Right ventricle myocardium superior (tissue), 1 donor: ENCODE measurements at places on chromosomes 7 and 10. TPM values are rescaled to one million over a fixed set of nuclear protein-coding genes. Genes with fewer than 3 reads are reported as not detected.
A peak's percentile ranks its signal among the peaks of the same experiment; 100 is the strongest.

The GOLGA7B gene
- total RNA-seq, result 0.11 TPM

The NPFFR1 gene
- 0.03 TPM for total RNA-seq

The ZDHHC4 gene
- 40.8 TPM for total RNA-seq

The GDF10 gene
- 0.11 TPM for total RNA-seq

The LHFPL3 gene
- not detected for total RNA-seq

The MAGI2 gene
- 3.9 TPM for total RNA-seq

The OR2A1 gene
- total RNA-seq, result not detected

The SUN3 gene
- not detected for total RNA-seq

The IFIT1B gene
- not detected for total RNA-seq

DNA sequence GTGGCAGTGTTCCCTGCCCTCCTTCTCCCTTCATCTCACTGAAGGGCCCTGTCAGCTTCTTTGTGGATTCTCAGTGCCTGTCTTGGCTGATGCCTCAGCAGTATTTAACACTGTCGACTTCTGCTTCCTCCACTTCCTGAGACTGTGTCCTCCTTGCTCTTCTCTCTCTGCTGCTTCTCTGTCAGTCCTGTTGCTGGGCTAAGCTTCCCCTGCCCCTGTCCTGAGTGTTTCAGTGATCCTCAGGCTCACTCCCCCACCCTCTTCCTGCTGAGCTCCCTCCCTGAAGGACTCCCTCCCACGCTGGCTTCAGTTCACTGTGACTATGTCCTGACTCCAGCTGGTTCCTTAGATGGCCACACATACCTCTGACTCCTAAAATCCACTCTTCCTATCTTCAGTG, 64.9 kb downstream of the CREM start:
- peak; percentile 46 for DNase-seq

DNA sequence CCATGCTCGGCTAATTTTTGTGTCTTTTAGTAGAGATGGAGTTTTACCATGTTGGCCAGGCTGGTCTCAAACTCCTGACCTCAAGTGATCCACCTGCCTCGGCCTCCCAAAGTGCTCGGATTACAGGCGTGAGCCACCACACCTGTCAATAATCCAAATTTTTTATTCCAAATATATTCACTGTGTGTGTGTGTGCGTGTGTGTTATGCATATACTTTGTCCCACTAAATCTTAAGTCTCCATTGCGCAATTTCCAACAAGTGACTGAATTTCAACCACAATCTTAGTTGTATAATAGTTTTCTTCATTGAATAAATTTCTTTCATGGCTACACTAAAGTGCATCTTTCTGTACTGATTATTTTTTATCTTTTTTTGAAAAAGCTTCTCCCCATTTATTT, 2.7 kb downstream of the KRIT1 start:
- DNase-seq, result no peak

DNA sequence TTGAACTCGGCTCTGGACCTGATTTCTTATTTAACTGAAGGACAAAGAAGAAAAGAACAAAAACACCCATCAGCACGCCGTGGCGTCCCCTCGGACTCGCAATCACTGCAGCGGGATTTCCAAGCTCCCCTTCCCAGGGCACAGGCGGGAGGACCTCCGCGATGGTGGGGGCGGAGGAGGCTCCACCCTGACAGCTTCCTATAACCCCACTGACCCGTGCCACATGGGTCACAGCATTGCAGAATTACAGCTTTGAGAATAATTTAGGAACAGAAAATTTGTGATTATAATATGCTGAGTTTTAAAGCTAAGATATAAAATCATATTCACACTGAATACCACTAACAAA, 129.7 kb upstream of the SEC61G start:
- DNase-seq, result no peak

- DNase-seq, result no peak
Measured at GRCh38 chr7:28362812-28363211, 49.5 kb upstream of the CREB5 start.

DNA sequence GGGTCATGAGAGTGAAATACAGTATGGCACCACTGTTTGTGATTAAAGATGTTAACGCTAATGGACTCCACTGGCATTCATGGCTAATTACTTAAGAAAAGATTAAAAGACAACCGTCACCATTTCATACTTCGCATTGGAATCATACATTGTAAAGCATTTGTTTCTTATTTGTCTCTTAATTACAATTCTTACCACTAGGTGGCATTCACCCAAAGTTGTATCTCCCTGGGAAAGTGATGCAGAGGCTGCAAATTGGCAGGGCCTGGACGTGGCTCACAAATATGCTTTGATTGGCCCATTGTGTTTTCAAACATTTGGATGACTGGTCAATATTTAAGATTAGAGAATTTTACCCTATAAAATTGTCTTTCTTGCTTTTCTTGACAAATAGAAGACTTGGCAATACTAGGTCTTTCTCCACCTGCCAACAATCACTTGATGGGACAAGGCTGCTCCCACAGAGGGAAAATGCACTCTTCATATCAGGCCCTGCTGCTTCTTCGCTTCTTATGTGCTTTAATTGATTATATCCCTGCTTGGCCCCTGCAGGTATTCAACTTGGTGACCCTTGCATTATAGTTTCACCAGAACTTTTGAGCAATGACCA, 72.1 kb upstream of the STARD3NL start:
- peak; percentile 47 for DNase-seq

DNA sequence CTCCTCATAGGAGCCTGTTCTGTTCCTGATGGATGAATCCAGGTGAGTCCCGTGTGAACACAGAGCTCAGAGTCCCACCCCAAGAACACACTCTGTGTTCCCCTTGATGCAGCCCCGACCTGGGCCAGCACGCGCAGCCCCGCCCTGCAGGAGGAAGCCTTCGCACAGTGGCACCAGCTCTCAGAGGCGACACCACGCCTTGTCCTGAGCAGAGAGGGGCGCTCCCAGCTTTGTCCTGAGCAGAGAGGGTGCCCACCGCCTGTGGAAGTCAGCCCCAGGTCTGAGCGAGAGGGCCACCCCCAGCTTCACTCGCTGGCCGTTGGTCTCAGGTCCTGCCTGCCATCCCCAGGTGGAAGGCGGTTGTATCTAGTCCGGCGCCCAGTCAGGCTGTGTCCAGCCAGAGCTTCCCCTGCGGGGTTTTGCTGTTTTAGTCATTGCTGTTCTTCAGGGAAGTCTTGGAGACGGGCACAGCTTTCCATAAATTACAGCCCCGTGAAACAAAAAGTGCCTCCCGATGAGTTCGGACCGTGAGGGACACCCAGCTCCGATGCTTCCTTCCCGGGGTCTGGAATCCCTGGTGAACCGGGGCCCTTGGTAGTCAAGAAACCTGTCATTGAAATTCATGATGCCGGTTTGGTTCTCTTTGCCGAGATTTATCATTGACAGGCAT, 43.6 kb downstream of the NKX6-2 start:
- DNase-seq, result no peak

DNA sequence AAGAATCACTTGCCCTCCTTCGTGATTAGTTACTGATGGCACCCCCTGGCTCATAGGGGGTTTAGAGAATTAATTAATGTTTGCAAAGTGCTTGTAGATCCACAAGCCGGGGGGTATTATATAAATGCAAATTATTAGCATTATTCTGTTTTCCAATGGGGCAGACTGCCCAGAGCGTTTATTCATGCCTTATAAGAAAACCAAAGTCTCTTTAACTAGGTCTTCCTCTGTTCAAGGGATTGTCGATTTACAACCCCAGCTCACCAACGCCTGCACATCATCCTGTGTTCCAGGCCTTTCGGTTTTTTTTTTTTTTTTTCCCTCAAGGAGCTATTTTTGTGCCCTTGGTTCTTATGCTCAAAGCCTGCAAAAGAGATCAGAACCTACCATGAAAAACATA, 630.7 kb downstream of the PARD3 start:
- DNase-seq, result no peak

DNA sequence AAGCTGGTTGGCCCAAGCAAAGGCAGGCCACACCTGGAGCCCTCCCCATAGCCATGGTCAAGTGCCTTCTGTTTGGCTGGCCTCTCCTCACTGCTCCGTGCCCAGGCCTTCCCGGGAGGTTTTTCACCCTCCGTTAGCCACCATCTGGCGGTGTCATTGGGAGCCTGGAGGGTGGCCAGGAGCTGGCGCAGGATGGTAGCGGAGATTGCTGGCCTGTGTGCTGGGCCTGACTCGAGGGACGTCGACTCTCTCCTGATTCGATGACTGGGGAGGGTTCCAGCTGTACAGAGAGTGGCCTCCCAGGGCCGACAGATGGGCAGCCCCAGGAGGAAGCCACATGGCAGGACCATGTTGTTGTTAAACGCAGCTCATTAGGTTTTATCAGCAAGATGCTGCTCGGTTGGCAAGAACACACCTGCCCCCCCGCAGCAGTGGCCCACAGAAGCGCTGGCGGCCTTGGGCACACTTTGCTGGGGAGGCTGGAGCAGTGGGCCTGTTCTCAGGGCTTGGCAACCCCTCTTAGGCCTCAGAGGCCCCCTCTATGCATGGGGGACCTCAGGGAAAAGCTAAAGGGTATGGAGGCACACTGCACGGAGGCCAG, 64.0 kb upstream of the CACUL1 start:
- DNase-seq, result peak; percentile 67

DNA sequence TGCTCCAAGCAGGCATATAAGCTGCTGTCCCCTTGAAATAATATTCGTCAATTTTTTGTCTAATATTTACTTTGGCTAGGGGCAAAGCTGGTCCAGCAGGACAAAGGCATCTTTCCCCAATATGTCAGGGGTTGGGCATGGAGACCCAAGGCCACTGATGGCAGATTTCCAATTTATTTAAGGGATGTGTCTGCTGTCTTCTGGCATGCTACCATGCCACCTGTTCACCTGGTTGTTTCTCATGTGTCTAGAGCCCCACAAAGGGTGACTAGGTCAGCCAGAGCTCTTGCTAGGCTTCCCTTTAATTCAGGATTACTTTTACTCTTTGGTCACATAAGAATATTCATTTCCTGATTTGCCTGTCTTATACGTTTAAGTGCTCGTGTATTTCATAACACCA, 22.1 kb upstream of the SYPL1 start:
- no peak for DNase-seq

DNA sequence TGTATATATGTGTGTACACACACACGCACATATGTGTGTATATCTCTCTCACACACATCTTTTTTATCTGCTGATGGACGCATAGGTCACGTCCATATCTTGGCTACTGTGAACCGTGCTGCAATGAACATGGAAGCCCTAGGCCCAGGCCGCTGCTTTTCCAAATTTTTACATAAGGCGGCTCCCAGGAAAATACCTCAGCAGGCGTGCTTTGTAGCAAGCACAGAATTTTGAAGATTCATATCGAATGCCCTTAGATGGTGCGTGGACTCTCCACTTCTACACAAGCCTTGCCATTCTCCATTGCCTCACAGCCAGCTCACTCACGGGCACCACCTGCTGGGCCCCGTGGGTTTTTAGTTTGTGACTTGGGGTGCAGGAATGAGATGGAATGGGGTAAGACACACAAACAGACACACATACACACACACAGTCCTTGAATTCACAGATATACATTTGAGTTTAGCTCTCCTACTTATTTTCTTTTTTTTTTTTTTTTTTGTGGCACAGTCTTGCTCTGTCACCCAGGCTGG, 57.9 kb upstream of the RNF32 start:
- no peak for DNase-seq

DNA sequence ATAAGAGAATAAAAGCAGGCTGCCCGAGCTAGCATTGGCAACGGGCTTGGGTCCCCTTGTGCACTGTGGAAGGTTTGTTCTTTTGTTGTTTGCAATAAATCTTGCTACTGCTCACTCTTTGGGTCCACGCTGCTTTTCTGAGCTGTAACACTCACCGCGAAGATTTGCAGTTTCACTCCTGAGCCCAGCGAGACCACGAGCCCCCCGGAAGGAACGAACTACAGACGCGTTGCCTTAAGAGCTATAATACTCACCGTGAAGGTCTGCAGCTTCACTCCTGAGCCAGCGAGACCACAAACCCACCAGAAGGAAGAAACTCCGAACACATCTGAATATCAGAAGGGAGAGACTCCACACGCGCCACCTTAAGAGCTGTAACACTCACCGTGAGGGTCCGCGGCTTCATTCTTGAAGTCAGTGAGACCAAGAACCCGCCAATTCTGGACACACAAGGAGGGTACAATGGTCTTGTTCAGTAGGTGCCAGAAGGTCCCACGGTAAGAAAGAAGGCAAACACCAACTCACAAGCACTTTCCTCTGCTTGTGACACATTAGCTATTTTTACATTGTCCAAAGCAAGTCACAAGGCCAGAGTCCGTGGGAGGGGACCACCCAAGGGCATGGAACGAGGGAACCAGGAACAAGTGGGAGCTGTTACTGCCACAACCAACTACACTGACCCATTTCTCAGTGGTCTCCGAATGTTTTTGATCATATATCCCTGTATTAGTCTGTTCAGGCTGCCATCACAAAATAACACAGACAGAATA, 29.2 kb upstream of the CACUL1 start:
- no peak for DNase-seq

GRCh38 chr7:2260820-2261219, 18.8 kb downstream of the NUDT1 start:
- DNase-seq, result no peak

DNA sequence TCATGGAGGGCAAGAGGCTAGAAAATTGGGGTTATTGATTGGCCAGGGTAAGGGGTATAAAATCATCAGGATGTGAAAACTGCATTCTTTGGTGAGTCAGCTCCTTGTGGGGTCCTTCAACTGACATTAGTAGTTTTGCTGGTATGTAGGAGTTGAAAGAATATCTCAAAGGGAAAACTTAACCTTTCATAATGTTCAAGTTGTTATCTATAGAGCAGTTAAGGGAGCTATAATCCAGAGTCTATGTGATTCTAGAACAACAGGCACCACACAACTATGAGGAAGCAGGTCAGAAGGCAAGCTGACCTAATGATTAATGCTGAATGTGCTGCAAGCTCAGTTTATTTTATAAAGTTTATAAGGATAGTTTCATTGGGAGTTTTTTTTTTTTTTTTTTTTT, 13.7 kb downstream of the PRPS1L1 start:
- no peak for DNase-seq

DNA sequence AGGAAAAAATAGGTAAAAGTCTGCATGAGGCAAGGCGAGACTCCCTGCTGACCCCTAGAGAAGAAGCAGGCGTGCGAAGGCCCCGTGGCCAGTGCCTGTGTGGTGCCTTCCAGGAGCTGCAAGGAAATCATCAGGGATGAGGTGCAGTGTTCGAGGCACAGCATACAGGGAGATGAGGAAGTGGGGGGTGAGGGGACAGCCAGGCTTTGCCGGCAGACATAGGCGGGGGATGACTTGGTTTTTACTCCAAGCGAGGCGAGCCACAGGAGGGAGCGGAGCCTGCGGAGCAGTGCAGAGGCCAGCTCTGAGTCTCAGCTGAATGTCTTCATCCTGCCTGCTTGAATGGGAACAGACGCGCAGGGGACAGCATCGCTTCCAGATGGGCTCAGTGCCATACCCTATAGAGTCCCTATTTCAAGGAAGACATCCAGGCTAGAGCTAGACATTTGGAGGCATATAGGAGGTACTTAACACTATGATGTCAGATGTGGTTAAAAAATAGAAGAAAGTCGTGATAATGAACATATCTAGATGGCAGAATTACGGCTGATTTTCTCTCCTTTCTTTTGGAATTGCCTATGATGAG, 49.5 kb downstream of the TCERG1L start:
- DNase-seq, result no peak

- DNase-seq, result peak; percentile 31
Measured at GRCh38 chr7:157409753-157410727, 73.2 kb downstream of the DNAJB6 start.

GRCh38 chr7:116310141-116310540, 99.8 kb downstream of the TES start:
- DNase-seq, result no peak
